ENCODE measurements at places on chromosomes 11 and 22. TPM values are rescaled to one million over a fixed set of nuclear protein-coding genes. Genes with fewer than 3 reads are reported as not detected.

- DNase-seq, result peak; percentile 53
These were observed 8.4 kb downstream of the SHISAL1 start for GRCh38 chr22:44304354-44304753.

DNA sequence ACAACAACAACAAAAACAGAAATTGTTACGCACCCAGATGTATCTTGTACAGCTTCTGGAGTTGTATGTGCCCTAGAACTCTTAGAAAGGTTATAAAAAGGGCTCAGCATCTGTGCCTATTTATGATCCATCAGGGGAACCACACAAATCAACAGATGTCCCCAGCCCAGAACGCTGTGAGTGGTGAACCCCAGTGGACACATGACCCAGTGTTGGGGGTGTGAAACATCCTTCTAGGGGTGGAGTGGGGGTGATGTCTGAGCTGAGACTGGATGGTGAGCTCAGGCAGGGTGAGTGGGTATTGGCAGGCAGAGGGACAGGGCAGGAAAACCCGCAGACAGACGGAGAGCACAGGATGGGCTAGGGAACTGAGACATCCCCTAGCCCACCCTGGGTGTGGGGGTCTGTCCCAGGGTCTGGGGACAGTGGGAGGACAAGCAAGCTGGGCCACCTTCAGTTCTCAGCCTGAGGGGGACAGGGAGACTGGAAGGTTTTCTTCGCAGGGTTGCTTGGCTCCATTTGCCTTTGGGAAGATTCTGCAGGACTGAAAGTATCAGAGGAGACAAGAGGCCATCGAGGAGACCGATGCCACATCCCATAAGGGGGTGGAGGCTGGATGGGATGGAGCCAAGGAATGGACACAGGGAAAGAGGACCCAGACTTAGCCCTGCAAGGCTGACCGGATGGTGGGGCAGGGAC, 5.8 kb upstream of the EMID1 start:
- DNase-seq, result no peak

FKBP2 gene
- 109 TPM for total RNA-seq

- no peak for DNase-seq
These were observed 59.1 kb upstream of the FGF3 start for GRCh38 chr11:69878144-69878883.

SIAE gene
- total RNA-seq, result 6.7 TPM

- DNase-seq, result no peak
These were observed 107.9 kb upstream of the BID start for GRCh38 chr22:17882162-17882561.

UBXN1 gene
- 107 TPM for total RNA-seq

HEPACAM gene
- not detected for total RNA-seq

GRCh38 chr11:108392353-108392752, 75.0 kb downstream of the C11orf65 start:
- DNase-seq, result no peak

DNA sequence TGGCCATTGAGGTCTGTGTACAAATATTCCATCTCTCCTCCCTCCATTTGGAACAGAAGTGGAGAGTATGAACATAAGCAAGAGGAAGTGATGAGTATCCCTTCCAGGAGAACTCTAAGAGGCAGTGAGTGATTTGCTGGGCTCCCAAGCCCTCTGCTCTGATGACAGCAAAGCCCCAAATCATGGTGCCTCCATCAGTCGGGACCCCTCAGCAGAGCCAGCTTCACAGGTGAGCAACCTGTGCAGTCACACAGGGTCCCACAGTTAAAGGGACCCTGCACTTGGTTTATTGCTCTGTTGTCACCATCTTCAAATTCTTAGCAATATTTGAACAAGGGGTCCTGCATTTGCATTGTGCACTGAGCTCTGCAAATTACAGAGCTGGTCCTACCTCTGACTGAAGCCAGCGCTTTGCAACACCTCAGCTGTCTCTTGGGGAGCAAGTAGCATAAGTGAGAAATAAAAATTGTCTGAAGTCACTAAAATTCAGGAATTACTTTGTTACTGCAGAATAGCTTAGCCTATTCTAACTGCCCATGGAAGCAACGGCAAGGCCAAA, 466.4 kb downstream of the MN1 start:
- no peak for DNase-seq

- DNase-seq, result no peak
These were observed 5.9 kb downstream of the ACP2 start for GRCh38 chr11:47242596-47243192.

KCTD17 gene
- 9.6 TPM for total RNA-seq

DNA sequence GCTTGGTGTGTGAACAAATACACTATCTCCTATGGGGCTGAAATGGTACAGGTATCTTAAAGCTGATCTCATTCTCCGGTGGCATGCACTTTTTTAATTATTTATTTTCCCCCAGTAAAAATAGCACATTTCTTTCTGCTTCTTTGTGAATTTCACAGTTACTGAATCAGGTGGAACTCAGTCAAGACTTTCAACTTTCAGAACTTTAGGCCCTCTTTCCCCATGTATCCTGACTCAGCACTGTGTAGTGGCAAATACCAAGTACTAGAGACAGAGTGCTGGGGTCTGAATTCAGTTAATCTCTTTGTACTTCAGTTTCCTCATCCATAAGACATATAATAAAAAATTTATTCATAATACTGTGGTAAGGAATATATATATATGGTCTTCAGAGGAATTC, 223.9 kb downstream of the CSNK2A3 start:
- DNase-seq, result no peak

DNA sequence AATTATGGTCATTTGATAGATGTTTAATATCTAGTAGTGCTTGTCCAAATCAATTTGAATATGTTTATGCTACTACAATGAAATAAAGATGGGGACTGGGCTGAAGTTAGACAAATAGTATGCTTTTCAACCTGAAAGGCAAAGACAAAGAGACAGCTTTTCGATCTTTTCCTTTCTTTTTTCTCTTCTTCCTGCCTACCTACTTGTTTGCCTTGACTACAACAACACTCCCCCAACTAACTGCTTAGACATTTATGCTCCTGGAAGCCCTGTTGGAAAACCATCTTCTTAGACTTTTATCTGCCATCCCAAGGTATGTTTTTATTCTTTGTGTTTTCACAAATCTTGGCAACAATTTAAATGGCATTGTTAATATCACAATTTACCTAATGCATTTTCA, 374.4 kb upstream of the DDI1 start:
- DNase-seq, result no peak

DNA sequence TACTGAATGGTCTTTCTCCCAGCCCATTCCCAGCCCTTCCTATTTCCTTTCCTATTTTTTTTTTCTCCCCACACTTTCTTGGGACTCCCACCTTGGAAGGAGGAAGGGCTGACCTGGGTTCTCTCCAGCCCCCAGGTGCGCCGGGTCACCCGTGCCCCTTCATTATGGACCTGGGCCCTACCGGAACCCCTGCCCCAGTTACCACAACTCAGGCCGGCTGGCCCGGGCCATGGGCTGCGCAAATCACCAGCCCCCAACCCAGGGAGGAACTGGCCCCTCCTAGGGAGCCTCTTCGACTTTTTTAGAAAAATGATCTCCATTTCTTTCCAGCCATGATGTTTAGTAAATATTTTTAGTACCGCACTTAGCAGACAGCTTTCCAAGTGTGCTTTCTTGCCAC, 62.2 kb downstream of the MORC2 start:
- no peak for DNase-seq

DNA sequence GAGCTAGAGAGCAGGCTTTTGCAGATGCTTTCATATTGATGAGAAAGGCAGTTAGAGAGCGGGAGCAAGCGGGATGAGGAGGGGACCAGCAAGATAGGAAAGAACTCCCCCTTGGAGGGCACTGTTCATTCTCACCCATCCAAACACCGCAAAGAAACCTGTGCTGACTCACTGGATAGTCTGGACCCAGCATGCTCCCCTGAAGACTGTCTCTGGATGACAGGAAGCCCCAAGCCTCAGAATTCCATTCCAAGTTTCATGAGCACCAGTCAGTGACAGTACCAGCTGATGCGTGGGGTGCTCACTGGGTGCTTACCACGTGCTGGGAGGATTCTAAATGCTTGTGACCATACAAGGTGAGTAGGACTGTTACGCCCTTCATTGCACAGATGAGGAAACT, 34.2 kb downstream of the MICAL3 start:
- DNase-seq, result no peak

- DNase-seq, result no peak
These were observed 85.7 kb downstream of the WNT11 start for GRCh38 chr11:76120513-76121101.

OR51B4 gene
- total RNA-seq, result not detected

DNA sequence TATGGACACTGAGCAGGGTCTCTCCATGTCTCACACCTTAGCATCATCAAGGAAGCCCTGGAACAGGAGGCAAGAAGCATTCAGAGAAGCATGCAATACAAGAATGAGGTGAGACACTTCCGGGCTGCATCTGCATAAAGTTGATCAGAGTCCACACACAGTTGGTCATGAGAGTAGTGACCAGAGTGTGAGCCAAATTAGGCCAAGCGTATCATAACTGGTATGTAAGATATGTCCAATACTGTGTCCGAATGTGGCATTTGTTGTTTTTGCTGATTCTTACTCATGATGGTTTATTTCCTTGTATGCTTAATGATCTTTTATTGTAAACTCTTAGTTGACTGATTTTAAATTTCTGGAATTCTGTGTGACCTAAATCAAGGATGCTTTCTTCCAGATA, 315.7 kb downstream of the INSC start:
- DNase-seq, result no peak

PIK3C2A gene
- total RNA-seq, result 22.3 TPM

- peak; percentile 25 for DNase-seq
These were observed 724.2 kb downstream of the NTM start for GRCh38 chr11:132094598-132094997.

GRCh38 chr22:37269936-37270678, 12.2 kb upstream of the CYTH4 start:
- DNase-seq, result peak; percentile 48

HMGXB4 gene
- 11.3 TPM for total RNA-seq

- peak; percentile 100 for DNase-seq
These were observed 694.7 kb downstream of the NTM start for GRCh38 chr11:132064987-132065620.

OR52N4 gene
- total RNA-seq, result not detected

- peak; percentile 46 for DNase-seq
These were observed 32.1 kb upstream of the GNB1L start for GRCh38 chr22:19886605-19887255.

DNA sequence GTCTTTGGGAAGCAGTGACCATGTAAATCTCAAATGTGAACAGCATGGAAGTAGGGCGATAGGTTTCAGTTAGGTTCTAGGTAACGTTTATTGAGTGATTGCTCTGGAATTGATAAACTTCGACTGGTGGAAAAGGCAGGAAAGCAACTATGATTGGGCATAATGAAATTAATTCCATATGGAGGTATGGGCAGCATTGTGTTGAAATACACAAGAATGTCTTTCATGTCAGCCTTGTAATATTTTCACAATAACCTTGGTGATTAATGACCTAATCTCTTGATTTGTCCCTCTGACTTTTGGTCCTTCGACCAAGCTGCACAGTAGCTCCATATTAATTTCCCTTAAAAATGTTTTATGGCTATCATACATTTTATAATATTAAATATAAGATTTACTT, 2.8 kb downstream of the CEP57 start:
- no peak for DNase-seq

- no peak for DNase-seq
These were observed 11.9 kb downstream of the B3GNT6 start for GRCh38 chr11:77046060-77046501.

ANO1 gene
- 7.5 TPM for total RNA-seq

CSF2RB gene
- total RNA-seq, result not detected

- no peak for DNase-seq
These were observed 50.7 kb downstream of the BMAL1 start for GRCh38 chr11:13328286-13328685.

DNA sequence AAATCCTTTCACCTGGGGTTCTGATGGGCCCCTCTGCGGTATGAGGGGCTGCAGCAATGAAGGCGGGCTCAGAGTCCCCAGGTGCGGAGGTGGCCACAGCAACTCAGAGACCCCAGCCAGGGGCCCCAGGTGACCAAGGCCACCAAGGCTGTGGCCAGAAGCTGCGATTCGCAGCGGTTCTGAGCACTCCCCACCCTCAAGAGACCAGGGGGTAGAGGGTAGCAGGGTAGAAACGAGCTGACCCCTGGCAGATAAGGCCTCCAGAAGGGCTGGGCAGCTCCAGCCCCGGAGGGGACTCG, 948 bp downstream of the TNKS1BP1 start:
- DNase-seq, result no peak

GRCh38 chr11:396948-397548, 3.0 kb downstream of the PKP3 start:
- peak; percentile 67 for DNase-seq

GRCh38 chr11:130888790-130889189, 27.5 kb downstream of the SNX19 start:
- no peak for DNase-seq

All from RPMI7951 (cell line).